ENCODE measurements at places on chromosomes 16 and 17.

GRCh38 chr17:14372461-14372860, 71.6 kb downstream of the HS3ST3B1 start:
- DNase-seq, result no peak

GRCh38 chr17:50111673-50112655, 16.8 kb downstream of the PDK2 start:
- no peak for DNase-seq

GRCh38 chr17:81586096-81586495, 33.9 kb upstream of the FAAP100 start:
- DNase-seq, result no peak

- peak; percentile 87 for DNase-seq
These were observed at the start of gene RASD1 for GRCh38 chr17:17496189-17497064. RASD1 (minus strand) TSS chr17:17496395; CDS start chr17:17496181, 214 bp downstream.

GRCh38 chr16:87570938-87571867, 31.1 kb upstream of the JPH3 start:
- no peak for DNase-seq

All from left colon (tissue), 2 donors.